ENCODE measurements at places on chromosomes 12 and 14.

DNA sequence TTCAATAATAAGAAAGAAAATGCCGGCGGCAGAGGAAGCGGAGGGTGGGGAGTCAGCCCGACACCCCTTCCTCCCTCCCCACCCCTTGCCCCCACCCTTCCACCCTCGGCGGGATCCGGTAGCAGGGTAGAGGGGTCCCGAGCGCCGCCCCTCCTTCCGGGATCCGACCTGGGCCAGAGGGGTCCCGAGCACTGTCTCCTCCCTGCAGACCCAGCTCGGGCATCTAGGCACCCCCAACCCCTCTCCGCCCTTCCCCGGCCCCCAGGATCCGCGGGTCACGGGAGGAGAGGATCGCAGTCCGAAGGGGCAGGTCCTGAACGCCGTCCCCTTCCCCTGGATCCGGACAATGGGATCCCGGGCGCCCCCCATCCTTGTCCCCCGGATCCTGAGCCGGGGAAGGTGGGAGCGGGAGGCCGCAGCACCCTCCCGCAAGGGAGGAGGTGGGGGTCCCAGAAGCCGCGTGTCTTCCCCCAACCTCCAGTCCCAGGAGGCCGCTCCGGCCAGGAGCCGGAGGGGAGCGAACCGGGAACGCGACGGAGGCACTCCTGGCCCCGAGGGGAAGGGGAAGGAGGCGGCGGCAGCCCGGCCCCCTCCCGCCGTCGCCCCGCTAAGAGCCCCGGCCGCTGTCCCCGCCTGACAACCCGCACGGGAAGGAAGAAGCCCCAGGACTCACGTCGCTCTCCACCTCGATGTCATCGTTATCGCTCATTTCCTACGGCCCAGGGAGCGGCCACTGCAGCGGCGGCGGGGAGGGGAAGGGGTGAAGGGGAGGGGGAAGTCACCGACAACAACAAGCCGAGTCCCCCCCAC, 481 bp downstream of the MAX start:
- DNase-seq, result no peak

- no peak for DNase-seq
Measured at GRCh38 chr12:93921521-93921920, 226.9 kb upstream of the PLXNC1 start.

DNA sequence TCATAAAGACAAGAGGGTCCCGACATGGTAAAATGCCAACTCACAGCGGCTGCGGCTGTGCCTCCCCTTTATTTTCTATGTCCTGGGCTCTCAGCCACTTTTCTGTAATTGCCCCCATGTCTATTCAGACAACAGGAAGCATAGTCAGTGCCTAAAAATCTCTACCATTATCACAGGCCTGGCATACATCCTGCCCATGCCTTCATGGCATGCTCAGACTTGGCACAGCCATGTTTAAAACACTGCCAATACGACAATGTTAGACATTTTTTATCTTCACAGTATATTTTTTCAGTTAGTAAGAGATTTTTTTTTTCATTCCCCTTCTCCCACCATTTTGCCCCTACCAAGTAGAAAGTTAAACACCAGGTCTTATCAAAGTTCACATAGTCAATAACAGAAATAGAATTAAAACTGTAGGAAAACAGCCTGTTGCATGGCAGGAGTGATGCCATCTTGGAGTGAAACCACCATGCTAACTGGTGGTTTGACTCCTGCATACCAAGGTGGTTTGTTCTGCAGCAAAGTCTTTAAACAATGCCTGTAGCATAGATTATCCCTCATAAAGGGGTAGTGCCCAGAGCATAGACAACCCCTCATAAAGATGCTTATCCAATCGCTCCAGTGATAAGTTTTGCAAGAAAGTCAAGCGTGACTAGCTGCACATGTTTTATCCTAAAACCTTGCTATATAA, 18.9 kb upstream of the CERS5 start:
- DNase-seq, result no peak

DNA sequence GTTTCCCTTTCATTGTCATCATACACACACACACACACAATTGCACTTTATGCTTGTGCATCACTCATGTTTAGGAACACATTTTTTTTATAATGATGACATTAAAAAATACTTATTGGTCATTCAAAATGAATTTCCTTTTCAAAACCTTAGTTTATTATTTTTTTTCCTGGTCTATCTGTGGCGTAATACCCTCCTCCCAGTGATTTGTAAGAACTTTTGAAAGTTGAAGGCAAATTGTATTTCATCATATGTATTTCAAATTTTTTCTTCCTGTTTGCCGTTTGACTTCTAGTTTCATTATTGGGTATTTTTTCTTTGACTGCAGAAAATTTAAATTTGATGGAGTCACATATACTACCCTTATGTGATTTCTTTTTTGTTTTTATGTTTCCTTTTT, 2.5 kb upstream of the LRRK2 start:
- DNase-seq, result no peak

DNA sequence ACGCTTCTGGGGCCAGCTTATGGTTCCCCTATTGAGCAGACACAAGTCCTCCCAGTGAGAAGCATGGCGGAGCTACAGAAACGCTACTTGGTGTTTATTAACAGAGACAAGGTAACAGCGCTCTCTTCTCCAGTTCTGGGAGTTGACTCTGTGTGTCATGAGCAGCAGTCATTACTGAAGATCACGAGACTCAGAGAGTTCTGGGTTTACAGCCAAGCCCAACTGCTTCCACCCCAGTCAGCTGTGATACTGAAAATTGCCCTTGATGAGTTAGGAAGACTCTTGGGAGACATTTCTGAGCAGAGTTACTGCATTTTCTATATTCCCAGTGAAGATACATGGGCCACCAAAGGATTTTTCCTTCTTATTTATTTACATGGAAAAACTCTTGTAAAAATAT, 48.6 kb downstream of the CFAP251 start:
- no peak for DNase-seq

- DNase-seq, result no peak
Measured at GRCh38 chr12:18951218-18951617, 178.3 kb upstream of the PLEKHA5 start.

DNA sequence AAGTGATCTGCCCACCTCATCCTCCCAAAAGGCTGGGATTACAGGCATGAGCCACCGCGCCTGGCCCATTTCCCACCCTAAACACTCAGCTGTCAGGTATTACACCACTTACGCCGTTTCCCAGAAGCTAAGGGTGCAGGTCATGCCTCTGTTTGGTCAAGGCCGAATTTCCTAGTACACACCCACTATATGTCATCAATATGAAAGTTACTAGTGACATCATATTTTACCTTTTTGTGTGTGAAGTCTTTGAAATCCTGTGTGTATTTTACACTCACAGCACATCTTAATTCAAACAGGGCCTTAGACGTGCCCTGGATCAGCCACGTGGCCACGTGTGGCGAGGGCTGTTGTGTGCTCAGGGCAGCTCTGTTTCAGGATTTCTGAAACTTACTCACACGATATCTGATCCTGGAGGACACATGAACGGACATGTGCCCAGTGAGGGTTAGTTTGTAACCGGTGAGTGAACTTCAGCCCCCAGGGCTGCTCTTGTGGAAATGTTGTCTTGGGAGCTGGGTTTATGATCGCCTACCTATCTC, 51.8 kb downstream of the GLT1D1 start:
- DNase-seq, result no peak

DNA sequence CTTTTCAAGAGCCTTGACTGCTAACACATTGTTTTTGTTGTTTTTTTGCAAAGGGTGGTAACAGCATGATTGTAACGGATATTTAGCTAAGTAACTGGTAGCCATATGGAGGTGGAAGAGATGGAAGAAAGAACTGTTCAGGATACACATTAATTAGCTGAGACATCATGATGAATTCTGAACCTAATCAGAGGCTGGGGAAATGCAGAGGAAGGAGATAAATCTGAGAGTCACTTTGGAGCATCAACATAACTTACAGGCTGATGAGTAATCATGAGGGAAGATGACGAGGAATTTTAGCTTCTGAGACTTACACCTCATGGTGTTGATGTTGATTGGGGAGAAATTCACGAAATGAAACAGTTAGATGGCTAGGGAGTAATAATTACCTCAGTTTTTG, 62.3 kb downstream of the NIN start:
- DNase-seq, result no peak

DNA sequence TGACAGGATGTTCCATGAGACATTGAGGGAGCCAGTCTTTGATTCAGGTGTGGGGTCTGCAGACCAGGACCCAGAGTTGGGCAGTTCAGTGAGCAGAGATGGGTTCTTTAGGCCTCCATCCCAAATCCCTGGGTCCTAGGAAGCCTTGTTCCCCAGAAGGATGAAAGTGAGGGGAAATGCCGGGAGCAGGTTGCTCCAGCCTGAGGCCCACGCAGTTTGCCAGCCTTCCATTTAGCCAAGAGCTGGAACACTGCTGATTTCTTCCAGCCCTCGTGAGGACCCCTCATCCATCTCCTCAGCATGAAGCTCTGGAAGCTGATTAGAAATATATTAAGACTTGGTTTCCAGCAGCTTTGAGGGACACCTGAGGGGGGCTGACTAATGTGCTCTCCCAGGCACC, 12.1 kb downstream of the C14orf132 start:
- no peak for DNase-seq

DNA sequence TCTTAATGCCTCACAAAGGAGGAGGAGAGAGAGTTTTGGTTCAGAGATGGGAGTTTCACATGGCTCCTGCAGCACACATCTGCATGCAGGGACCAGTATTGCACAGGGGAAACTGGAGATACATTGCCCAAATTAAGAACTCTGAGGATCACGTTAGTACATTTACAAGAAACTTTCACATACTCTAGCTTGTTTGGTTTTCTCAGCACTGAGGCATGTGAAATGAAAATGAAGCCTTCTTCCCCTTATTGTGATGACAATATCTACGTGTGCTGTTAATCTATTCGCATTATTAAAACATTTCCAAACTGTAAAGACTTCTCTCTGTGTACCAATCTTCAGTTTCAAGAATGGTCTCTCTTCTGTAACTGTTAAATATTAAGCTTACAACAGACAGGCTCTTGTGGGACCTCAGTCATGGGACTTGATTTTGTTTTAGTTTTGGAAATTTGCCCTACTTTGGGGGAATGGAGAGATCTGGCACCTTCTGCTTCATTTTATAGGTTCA, 124.7 kb downstream of the DAAM1 start:
- DNase-seq, result no peak

Measured in RPMI8226 (cell line).